ENCODE measurements at places on chromosomes 5 and 9. TPM values are rescaled to one million over a fixed set of nuclear protein-coding genes. Genes with fewer than 3 reads are reported as not detected.

Gene CBY3
- total RNA-seq, result 0.32 TPM

Gene PLAC8L1
- total RNA-seq, result not detected

Gene CYLC2
- total RNA-seq, result not detected

Gene F2RL1
- 0.07 TPM for total RNA-seq

Gene TAL2
- not detected for total RNA-seq

Gene TLR4
- total RNA-seq, result 0.11 TPM

Gene IL31RA
- total RNA-seq, result 0.14 TPM

Gene PITX1
- total RNA-seq, result not detected

Gene EIF4EBP3
- 6.7 TPM for total RNA-seq

Gene TEK
- not detected for total RNA-seq

Gene CDH18
- total RNA-seq, result not detected

Gene NPR3
- total RNA-seq, result not detected

Gene PCDHA9
- total RNA-seq, result not detected
